ENCODE measurements at places on chromosomes 13 and 19.

DNA sequence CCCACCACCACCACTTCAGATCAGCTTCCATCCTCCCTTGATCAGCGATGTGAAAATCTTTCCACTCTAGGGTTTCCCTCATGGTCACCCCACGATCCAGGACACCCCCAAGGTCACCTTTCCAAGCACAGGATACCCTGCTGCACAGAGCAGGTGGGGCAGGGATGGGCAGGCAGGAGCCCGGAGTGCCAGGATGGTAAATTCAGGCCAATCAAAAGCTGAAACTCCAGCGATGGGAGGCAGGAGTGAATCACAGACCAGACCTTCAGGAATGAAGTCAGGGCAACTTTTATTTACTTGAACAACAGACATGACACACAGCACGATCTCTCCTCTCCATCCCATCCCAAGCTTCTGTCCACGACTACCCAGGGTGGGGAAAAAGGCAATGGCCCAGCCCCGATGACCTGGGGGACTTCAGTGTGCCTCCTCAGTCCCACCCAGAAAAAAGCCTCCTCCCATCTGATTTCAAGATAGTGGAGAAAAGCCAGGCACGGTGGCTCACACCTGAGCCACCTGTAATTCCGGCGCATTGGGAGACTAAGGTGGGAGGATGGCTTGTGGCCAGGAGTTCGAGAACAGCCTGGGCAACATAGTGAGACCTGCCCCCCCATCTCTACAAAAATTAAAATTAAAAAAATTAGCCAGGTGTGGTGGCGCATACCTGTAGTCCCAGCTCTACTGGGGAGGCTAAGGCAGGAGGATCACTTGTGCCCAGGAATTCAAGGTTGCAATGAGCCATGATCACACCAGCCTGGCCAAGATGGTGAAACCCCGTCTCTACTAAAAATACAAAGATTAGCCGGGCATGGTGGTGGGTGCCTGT is 39.2 kb downstream of the ZSWIM4 start:
- peak; percentile 18 for DNase-seq

GRCh38 chr13:93413972-93414717 is 187.5 kb downstream of the GPC6 start:
- no peak for DNase-seq

GRCh38 chr13:38262211-38262610 is 87.4 kb upstream of the UFM1 start:
- DNase-seq: no peak

DNA sequence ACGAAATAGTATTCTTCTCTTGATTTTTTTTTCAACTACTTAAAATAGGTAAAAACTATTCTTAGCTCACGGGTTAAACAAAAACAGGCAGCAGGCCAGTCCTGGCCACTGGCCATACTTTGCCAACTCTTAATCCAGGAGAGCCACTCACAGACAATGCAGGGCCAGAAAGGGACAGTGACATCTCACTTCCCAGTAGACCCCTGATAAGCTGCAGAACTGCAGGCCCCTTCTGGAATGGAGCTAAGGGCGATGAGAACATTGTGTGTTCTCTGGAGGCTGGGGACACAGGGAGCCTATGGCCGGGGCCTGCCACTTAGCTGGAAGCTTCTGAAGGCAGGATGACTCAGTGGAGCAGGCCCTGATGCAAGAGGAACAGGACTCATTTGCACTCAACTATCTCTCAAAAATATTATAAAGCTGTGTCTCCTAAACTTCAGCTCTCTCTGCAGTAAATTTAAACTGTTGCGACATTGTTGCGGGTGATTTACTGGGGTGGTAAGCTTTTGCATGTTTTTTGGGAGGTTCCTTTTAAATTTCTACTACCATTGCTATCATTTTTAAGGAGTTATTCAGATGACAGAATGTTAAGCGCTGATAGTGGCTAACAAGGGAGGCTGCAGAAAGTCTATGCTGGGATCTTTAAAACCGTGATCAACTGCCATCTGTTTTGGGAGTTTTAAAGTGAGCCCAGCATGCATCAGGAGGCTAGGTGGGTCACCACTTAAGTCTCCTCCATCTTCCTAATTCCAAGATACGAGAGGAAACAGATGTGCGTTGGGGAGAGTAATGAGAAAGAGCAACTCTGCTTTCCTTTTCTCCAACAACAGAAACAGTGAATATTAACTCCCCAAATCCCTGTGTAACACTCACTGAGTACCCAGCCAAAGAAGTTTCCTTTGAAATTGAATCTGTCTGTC is 33.2 kb upstream of the KATNAL1 start:
- no peak for DNase-seq

DNA sequence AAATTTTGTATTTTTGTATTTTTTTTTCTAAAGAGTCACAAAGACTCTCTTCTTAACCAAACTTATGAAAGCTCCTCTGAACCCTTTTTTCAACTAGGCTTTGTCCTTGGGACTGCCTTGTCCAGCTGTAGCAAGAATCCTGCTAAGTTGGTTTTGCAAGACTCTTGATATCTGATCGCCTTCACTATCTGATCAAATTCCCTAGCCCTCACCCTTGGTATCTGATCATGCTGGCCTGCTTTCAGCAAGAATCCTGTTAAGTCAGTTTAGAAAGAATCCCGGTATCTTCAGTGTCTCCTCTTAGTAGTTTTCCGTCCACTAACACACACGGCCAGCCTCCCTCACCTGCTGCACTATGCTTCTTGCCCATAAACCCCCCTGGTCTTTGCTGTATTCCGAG is 1.9 kb upstream of the SIGLEC5 start:
- no peak for DNase-seq

GRCh38 chr19:47309038-47309437 is 623 bp upstream of the C5AR1 start:
- peak; percentile 60 for DNase-seq

GRCh38 chr13:34346626-34347025 is 528.7 kb downstream of the RFC3 start:
- DNase-seq: no peak

GRCh38 chr13:31950111-31950815 is 81.3 kb upstream of the FRY start:
- no peak for DNase-seq
